ENCODE measurements at places on chromosomes 12 and 14.

DNA sequence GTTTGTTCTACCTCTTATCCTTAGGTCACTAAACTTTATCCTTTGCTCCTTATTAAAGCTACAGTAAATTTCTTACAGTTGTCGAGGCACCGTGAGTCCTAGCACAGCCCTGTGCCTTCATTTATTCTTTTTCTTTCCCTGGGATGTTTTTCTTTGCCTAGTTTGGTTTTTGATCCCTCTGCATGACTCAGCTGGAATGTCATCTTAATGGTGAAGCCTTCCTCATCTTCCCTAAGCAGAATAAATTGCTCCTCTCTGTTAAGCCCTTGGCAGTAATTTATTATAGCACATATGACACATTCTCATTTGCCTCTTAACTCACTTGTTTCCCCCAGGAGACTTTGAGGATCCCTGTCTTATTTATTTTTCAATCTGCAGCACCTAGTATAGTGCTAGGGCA is 16.6 kb downstream of the ACTR10 start:
- DNase-seq: no peak

GRCh38 chr12:111313833-111314259 is 55.0 kb downstream of the PHETA1 start:
- DNase-seq: peak; percentile 17

DNA sequence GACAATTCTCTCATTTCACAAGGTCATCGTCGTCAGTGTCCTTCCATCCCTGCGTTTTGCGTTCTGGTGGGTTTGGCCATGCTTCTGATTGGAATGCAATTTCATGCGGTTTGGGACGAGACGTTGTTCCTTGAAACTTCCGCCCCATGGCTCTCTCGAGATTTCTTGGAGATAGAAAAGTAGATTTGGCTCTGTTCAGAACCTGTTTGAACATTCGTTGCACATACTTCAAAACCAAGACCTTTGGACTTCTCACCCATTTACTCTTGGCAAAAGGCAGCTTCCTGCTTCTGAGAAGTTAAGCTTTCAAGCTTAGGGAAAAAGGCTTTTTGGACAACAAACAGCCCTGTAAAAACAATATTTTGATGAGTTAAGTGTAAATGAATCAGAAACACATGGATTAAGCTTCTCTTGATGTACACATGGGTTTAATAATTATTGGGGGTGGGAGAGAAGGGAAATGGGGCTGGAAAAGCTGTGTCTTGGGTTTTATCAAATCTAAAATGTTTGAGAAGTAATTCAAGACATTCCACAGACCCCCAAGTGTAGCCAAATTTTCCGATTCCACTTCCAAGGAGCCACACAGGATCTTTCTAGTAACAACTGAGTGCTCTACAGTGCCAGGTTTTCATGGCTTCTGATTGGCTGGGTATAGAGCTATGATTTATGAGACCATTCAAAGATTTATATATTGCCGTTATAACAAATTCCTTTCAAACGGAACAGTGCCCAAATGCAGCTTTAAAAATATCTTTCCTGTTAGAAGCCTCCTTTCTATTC is 467.2 kb downstream of the MED13L start:
- DNase-seq: no peak

DNA sequence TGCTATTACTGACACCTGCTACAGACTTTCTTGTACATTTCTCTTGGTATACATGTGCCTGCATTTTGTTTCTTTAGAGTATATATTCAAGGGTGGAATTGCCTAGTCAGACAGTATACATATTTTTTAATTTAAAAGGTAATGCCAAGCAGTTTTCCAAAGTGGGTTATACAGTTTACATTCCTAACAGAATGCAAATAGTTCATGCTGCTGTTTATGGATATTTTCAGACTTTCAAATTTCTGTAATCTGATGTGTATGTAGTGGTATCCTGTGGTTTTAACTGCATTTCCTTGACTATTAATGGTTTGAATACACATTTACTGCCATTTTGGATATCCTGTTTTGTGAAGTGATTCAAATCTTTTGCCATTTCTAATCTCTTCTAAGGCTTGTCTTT is 55.5 kb upstream of the VCPKMT start:
- no peak for DNase-seq

GRCh38 chr14:49942090-49942489 is 49.2 kb downstream of the ARF6 start:
- no peak for DNase-seq

DNA sequence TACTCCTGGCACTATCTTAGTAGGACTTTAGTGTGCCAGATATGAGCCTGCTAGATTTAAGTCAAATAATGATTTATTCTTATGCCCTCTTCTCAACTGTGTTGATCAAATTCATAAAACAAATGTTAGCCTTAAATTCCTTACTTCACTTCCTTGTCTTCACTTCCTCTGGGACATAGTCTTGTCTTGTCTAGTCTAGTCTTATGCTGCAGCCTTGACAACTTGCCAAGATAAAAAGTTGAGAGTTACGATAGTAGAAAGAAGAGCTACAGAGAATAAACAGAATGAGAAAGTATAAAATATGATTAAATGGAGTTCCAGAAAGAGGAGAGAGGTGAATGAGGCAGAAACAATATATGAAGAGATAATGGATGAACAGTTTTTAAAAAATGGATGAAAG is 378.1 kb downstream of the DAD1 start:
- no peak for DNase-seq

DNA sequence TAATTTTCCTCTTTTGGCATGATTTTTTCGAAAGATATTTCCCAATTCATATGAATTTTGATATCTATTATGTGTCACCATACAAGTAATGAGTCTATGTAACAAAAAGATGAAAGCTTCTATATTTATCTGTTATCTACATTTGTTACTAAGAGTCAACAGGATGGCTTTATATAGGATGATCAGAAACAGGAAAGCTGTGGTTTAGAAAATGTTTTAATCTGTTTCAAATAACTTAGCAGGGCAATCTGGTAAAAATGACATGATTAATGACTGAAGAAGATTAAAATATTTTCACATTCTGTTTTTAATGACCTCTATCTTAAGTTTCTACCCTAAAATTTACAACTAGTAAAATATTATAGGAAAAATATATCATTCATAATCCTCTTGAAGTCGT is 105.8 kb downstream of the MSRB3 start:
- no peak for DNase-seq

DNA sequence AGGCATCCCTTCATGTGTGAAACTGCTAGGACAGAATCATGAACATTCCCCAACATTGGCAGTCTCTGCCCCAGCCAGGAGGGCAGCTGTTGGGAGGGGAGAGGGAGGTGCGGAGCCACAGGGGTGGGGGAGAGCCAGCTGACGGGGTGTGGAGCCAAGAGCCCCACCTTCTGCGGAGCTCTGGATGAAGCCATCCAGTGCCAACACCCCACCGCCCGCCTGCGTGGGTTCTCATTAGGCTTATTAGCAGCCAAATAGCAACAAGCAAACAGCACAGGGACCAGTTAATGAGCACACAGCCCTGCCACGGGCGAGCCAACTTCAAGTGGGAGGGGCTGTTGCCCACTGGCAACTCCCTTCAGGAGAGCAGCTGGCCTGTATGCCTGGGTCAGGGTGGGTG is 12.1 kb downstream of the LTBP2 start:
- DNase-seq: no peak

DNA sequence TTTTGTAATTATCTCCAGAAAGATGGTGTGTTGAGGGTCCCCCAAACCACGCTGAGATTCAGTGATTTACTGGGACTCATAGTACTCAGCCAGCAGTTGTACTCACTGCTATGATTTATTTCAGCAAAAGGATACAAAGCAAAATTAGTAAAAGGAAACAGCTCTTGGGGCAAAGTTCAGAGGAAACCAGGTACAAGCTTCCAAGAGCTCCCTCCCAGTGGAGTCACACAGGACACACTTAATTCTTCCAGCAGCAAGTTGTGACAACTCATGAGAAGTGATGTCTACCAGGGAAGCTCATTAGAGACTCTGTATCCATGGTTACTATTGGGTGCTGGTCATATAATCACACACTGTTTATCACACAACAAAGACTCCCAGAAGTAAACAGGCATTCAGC is 38.7 kb downstream of the TTC8 start:
- no peak for DNase-seq

DNA sequence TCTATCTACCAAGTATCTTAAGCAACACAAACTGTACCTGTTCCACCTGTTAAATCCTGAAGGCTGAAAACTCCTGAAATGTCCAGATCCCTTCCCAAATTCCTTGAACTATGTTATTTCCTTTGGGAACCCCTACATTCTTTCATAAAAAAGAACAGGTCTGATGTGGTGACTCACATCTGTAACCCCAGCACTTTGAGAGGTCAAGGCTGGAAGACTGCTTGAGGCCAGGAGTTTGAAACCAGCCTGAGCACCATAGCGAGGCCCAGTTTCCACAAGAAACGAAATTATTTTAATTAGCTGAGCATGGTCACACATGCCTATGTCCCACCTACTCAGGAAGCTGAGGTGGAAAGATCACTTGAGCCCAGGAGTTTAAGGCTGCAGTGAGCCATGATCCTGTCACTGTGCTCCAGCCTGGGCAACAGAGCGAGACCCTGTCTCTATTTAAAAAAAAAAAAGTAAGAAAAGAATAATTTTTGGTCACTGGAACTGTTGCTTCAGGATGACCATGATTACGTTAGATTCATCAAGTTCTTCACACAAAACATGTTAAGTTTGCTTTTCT is 84.3 kb downstream of the PHLDA1 start:
- DNase-seq: no peak

- DNase-seq: no peak
These were observed 17.0 kb downstream of the NPC2 start for GRCh38 chr14:74476107-74476506.

DNA sequence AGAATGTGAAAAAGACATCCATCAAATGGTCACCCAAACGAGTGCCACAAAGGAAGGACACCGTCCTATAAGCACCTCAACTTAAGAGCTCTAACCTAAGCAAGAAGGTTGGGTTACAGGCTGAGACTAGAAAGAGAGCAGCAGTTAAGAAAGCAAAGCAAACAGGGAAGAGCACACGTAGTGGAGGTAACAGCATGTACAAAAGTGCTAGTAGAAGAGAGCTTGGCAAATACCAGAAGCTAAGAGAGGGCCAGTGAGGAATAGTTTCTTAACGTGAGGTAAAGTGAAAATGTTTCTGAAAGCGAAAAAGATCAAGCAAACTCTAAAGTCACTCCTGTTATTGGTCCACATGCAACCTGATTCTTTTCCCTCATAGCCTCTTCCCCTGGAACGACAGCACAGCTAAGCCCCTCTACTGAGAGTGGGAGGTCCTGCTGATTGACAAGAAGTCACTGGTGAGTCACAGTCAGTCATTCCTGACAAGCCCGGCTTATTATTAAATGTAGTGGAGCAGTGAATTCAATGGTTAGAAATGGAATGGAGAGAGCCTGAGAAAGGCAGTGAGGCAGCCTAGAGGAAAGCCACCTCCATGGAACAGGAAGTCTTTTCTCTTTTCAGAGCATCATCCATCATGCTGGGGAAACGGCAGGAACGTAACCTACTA is 204.4 kb downstream of the SLC25A21 start:
- DNase-seq: no peak

GRCh38 chr14:23702656-23703426 is 66.7 kb downstream of the DHRS2 start:
- DNase-seq: no peak

Measured in NCI-H526 (cell line).